Renal cortex interstitium (tissue), 15 donors: ENCODE measurements at places on chromosomes 5 and 9.

DNA sequence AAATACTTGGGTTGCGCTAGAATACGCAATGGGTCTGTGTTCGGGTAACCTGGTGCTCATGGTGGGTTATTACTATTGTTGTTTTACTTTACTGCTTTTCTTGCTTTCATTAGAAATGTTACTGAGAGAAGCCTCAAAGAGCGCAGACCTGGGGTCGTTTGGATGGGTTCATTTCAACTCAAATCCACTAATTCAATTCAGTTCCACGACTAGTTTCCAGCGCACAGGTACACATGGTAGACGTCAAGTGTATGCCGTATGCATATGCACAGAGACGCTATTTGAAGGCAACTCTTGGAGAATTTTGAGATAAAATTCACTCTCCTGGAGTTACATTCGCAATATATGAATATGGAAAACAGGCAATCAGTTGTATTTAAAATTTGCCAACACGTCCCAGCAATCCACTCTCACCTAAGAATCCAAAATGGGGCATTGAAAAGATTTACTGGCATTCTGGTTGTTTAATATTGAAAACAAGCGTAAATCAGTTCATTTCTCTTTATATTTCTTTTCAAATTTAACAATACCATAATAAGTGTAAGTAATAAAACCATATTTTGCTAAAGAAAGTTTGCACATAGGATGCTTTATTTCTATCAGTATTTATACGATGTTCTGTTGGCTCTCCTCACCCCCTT, 4.4 kb upstream of the PAX5 start:
- no peak for DNase-seq

DNA sequence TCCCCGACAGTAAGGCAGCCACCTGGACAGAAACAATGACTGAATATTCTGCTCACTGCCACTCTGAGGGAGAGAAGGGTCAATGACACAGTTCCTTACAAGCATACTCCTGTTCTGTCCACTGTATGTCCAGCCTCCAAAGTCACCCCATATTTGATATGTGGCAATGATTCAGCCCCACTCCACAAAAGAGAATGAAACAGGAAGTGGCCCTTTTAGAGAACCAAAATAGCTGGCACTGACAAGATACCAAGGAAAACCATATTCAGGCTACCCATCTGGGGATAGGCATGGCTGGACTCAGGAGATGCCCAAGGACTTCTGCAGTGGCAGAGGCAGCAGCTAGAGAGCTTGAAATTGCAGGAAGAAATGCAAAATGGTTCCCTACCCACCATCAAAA, 12.8 kb upstream of the GFRA3 start:
- no peak for DNase-seq

GRCh38 chr9:70883963-70884793, 237.2 kb downstream of the TRPM3 start:
- no peak for DNase-seq

- DNase-seq, result no peak
These were observed 22.1 kb upstream of the UBAP2 start for GRCh38 chr9:34070606-34071324.

DNA sequence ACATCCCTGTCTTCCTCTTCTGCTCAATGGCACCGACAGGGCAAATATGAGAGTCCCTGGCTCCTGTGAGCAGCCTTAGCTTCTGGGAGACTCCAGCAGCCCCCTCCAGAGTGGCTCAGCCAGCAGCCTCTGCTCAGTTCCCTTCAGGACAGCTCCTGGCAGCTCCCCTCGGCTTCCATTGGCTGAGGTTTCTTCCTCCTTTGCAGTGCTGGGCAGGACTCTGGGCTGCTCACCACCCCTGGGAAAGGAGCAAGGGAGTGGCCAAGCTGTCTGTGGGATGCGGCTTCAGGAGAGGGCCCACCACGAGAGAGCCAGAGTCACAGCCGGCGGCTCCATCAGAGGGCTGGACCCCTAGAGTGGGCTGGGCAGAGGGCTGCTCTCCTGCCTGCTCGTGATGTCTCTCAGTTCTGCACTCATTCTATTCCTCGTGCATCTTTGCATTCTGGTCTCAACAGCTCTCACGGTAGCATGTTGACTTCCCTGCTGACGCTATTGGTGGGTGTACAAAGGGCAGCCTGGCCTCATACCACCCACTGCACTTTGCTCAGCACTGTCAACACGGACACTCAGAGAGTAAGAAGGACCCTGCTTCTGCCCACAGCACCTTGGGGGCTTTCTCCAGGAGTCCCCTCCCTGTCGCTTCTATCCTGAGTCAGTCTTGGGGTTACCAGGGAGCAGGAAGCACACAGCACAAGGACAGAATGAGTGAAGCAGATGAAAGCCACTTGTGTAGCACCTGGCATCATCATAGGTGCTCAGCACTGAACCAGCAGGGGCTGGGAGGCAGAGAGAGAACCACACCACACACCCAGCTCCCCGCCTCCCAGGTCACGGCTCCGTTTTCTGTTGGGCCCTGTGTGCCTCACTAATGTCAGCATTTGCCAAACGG, 80.9 kb upstream of the ALDH1B1 start:
- no peak for DNase-seq

- DNase-seq, result no peak
These were observed 116.0 kb downstream of the SLC12A2 start for GRCh38 chr5:128199611-128200010.

- DNase-seq, result no peak
These were observed 33.4 kb downstream of the TEK start for GRCh38 chr9:27142299-27142930.

DNA sequence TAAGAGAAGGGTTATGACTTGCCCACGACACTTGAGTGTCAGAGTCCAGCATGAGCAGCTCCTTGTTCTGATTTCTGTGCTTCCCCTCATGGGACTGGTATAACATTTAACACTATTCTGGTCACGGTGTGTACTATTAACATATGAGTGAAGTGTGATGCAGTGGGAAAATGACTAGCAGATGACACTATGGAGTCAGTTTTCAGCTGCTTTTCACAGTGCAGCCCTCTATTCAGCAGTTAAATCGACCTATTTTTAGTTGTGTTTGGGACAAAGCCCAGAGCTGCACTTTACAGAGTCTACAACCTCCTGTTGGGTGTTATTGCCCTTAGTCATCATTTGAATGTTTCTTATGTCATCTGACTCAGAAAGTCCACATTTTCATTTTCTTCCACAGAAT, 59.1 kb downstream of the CHSY3 start:
- no peak for DNase-seq

- no peak for DNase-seq
These were observed 562.3 kb downstream of the DNAH5 start for GRCh38 chr5:13382232-13382631.

DNA sequence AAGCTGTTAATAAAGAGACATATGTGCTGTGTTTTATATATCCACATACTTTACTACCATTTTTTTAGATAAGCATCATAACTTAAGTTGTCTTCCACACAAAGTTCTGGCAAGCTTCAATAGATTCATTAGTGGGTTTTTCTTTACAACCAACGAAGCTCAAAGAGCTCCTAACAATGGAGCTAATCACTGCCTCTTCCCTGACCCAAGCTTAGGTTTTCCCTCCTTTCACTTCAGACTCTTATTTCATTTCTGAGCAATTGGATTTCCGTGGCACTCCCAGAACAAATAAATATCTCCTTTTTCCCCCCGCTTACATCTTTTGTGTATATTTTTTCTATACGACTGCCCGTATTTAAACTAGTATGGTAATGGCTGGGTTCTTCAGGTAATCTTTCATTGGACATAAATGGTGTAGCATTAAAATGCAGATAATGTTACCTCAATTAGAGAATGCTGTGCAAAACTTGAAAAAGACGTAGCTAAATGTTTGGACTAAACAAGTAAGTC, 275.5 kb upstream of the TMEM161B start:
- DNase-seq, result no peak

GRCh38 chr5:5298068-5298633, 124.3 kb upstream of the ICE1 start:
- DNase-seq, result no peak

DNA sequence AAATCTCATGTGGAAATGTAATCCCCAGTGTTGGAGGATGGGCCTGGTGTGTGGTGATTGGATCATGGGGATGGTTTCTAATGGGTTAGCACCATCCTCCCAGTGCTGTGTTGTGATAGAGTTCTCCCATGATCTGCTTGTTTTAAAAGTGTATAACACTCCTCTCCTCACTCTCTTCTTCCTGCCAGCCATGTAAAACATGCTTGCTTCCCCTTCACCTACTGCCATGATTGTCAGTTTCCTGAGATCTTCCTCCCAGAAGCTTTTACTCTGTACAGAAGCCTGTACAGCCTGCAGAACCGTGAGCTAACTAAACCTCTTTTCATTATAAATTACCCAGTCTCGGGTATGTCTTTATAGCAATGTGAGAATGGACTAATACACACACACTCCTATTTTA, 499.1 kb downstream of the RASEF start:
- DNase-seq, result no peak

GRCh38 chr9:70954596-70955143, 166.8 kb downstream of the TRPM3 start:
- no peak for DNase-seq

DNA sequence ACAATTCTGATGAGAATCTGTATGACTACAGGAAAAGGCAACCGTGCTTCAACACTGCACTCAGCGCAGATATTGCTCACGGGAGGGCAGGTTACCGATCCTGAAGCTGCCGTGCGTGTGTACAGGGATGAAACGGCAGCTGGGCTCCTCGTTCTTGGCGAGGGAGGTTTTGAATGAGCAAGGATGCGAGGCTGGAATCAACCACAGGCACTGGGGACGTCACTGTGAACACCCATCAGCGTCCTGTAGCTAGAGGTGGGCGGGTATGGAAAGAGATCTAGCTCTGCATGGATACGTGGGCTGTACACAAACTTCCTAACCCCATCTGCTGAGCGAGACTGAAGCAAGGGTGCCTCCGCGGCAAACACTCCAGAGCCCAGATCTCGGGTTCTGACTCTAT, 84.3 kb upstream of the COL5A1 start:
- no peak for DNase-seq

GRCh38 chr9:131618071-131618479, 72.8 kb downstream of the PRRT1B start:
- no peak for DNase-seq

DNA sequence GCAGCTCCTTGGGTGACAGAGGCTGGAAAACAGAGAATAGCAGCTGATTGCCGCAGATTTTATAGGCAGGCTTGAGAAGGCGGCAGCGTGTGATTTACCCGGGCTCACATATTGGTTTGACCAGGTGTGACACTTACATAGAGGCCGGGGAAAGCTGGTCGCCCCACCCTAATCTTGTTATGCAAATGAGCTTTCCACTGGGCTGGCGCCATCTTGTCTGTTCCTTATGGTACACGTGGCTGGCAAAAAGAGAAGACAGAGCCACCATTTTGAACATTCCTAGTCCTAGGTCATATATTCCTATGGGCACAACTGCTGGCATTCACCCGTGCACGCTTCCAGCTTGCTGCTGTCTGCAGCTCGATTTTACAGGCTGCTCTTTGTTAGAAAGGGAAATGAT, 11.3 kb upstream of the SPZ1 start:
- no peak for DNase-seq

- peak; percentile 19 for DNase-seq
These were observed 560 bp downstream of the SCAI start for GRCh38 chr9:125142560-125143376.

GRCh38 chr9:98016137-98016680, 33.1 kb downstream of the ANP32B start:
- no peak for DNase-seq

DNA sequence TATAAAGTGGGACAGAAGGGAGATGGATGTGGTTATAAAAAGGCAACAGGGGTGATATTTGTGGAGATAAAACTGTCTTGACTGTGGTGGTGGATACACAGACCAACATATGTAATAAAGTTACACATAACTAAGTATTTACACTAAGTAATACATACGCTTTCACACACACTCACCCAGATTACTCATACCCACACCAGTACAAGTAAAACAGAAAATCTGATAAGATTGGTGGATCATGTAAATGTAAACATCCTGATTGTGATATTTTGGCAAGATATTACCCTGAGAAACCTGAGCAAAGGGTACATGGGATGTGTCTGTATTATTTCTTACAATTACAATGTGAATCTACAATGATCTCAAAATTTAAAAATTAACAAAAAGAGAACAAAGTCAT, 53.3 kb upstream of the SLIT3 start:
- no peak for DNase-seq

DNA sequence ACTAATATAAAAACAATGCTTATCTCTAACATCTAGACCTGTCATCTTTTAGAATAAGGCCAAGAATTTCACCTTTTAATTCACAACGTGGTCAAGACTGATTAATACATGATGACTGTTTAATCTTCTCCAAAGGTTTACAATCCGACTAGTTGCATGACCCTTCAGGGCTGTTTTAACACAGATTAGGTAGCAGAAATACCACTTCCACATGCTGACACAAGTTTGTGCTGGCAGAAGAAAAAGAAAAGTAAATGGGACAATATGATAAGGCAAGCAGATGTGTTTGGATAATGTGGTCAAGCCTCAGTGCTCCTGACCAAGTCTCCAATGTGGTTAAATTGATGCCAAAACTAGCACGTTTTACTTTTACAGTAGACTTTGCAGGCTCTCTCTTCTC, 31.1 kb downstream of the SEMA6A start:
- no peak for DNase-seq

DNA sequence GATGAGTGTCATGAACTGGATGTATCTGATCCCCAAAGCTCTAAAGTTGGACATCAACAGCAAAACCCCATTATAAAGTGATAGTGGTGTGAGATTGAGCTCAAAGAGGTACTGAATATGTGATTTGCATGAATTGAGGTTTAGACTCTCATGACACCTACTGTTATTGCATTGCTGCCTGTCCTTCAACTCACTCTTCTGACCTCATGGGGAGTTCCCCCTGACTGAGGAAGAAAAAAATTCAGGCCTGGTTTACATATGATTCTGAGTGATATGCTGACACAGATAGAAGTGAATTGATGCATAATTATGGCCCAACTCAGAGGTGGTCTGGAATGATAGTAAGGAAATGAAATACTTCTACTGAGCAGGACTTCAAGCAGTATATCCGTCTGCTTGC, 76.2 kb upstream of the CHD1 start:
- DNase-seq, result no peak

GRCh38 chr9:37220971-37221370, 100.6 kb downstream of the ZCCHC7 start:
- DNase-seq, result no peak

DNA sequence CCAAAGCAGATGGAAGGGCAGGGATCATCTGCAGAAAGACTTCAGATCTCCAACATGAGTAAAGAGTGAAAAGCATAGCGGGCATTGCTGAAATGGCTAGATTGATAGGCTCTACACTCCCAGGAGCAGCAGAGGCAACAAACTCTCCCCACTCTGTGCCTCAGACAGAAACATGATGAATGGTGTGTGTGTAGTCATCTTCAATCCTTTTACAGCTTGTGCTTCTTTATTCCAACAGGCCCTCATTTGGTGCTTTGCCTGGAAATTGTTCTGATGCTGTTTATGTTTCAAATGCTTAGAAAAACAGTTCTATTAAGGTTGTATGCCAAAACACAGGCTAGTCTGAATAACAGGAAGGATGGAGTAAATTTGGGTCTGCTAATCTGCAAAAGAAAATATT, 176.2 kb downstream of the DMRTA1 start:
- DNase-seq, result no peak
